ENCODE measurements at places on chromosomes 16 and 17.

DNA sequence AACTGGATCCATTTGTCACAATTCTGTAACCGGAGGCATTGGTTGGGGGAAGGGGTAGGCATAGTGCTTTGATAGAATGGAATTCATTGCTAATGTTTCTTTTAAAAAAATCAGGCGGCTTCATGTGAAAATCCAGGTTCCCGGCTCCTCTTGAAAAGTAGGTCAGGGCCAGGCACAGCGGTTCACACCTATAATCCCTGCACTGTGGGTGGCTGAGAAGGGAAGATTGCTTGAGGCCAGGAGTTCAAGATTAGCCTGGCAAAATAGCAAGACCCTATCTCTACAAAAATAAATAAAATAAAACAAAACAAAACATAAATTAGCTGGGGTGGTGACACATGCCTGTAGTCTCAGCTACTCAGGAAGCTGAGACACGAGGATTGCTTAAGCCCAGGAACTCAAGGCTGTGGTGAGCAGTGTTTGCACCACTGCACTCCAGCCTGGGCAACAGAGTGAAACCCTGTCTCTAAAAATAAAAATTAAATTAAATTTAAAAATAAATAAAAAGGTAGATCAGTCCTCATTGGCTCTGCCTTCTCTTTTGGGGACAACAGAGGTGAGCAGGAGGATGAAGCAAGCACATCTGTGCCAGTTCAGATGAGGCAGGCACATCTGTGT is 466.5 kb downstream of the HS3ST4 start:
- no peak for DNase-seq

- no peak for DNase-seq
Observed at GRCh38 chr17:7897090-7897489, 8.5 kb downstream of the CHD3 start.

DNA sequence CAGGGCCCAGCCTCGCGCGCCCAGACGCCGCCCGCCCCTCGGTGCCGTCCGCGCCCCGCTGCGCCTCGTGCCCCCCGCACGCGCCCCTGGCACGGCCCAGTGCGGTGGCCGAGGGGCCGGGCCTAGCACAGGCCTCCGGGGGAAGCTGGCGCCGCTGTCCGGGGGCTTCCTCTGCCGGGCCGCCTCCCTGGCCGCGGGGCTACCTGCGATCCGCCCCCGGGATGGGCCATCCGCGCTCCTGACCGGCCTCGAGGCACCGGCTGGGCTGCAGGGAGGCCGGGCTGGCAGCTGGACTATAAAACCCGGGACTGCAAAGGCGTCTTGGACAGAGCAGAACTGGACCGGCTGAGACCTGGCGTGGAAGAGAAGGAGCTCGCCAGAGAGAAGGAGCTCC is 783 bp downstream of the BHLHA9 start:
- DNase-seq, result no peak

DNA sequence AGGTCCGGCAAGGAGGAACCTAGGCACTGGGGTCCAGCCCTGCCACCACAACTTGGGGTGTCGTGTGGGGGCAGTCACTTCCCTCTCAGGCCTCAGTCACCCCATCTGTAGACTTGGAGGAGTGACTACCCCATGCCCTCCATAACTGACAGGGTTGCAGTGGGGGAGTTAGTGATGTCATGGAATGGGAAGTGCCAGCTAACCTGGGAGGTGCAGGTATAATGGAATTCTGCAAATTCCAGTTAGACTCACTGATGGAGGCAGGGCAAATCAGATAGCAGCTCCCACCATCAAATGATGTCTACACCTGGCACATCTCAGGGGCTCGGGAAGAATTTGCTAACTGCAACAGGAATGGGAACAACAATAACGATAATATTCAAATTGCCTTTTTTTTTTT is 72.9 kb downstream of the CNGB1 start:
- no peak for DNase-seq

- DNase-seq, result no peak
Observed at GRCh38 chr17:56679115-56679776, 85.7 kb downstream of the NOG start.

DNA sequence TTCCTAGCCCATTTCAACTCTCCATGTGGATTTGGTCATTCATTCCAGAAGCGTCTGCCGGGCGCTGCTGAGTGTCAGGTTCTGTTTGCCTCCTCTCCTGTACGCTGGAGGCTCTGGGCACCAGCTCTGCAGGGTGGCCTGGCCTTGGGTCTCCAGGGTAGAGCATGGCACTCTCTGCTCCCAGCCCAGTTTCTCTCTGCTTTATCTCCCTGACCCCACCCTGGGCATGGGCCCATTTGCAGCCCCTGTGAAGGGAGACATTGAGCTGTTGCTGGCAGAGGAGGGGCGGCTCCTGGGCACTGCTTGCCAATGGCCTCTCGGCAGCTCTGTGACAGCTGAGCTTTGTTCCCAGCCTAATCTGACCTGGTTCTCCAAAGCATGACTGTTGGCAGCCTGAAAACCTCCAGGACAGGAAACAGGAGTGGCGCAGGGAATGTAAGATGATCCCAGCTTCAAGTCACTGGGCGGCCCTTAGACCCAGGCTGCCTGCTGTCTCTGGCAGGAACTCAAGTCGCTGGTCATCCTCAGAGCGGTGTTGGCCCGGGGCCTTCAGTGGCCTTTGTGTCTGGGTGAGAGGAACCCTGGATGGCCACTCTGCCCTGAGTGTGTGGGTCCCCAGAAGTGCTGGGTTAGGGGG is 146.8 kb downstream of the SEC14L1 start:
- DNase-seq, result no peak

DNA sequence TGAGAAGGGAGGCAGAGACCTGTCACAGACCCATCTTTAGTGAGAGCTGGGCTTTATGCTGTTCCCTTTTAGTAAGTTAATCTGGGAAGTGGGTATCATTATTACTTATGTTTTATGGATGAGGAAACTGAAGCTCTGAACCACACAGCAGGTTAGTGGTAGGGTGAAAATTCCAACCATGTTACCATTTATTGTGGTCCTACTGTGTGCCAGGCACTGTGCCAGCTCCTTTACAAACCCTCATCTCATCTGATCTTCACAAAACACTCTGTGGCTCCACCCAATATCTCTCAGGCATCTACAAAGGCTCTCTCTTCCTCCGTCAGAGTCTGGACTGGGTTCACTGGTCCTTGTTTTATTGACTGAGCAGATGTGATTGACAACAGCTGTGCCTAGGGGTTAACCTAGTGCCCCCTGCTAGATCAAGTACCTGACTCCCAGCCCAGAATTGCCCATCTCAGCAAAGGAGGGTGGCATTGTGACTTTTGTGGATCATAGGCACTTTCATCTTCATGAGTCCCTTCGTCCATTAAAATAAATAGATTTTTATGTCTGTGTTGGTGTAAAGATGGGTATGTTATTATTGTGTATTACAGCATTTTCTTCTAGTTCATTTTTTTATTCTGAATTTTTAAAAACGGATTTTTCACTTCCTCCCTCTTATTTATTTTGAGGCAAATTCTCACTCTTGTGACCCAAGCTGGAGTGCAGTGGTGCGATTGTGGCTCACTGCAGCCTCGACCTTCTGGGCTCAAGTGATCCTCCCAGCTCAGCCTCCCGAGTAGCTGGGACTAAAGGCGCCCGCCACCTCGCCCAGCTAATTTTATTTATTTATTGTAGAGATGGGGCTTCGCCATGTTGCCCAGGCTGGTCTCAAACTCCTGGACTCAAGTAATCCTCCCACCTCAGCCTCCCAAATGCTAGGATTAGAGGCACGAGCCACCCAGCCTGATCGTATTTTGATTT is 3.1 kb downstream of the TGFB1I1 start:
- DNase-seq, result no peak

GRCh38 chr17:76772842-76773525 is 35.1 kb downstream of the MFSD11 start:
- peak; percentile 96 for DNase-seq

- DNase-seq, result no peak
Observed at GRCh38 chr17:49020609-49021008, 23.4 kb downstream of the IGF2BP1 start.

DNA sequence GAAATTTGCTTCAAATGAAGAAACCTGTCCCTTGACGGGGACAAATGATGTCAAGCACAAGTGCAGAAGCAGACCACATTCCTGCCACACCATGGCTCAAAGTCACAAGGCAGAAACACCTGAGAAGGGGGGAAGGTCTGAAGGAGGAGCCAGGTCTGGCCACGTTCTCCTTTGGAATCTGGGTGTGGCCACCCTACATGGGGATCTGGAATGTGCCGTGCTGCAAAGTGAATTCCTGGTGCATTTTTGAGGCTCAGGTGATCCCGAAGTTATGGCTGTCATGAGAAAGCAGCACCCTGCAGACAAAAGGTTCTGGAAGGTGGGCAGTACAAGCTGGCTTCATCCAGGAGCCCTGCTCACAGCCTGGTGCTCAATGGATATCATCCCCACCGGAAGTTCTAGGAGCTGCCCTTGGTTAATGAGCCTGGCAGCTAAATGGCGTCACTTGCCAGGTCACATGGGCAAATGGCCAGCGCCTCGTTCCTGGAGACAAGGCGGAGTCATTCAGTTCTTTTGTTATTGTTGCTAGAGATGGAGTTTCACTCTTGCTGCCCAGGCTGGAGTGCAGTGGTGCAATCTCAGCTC is 20.1 kb upstream of the ADCY9 start:
- no peak for DNase-seq

DNA sequence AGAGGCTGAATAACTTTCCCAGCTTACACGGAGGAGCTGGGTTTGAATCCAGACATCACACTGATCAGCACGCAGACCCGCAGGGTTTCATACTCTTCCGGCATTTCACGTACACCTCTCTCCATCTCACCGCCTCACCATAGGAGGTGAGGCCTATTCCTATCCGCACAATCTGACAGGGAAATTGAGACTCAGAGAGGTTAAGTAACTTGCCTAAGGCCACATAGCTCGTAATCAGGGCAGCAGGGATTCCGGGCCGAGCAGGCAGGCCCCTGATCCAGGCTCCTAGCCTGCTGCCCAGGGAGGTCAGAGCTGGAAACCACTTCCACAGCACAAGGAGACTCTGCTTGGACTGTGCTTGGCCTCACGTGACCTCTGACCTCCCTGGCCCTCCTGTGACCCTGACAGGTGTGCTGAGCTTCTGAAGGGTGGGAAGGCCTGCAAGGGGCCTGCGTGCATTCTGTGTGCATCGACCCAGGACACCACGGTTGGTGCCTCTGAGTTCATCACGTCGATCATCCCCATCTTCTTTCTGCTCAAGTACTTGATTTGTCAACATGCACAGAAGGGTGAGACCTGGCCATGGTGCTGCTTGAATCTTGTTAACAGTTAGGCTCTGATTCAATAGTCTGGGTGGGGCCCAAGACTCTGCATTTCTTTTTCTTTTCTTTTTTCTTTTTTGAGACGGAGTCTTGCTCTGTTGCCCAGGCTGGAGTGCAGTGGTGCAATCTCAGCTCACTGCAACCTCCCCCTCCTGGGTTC is 4.7 kb downstream of the CEP295NL start:
- no peak for DNase-seq

- DNase-seq, result no peak
Observed at GRCh38 chr17:66994930-66995535, 30.5 kb downstream of the CACNG4 start.

DNA sequence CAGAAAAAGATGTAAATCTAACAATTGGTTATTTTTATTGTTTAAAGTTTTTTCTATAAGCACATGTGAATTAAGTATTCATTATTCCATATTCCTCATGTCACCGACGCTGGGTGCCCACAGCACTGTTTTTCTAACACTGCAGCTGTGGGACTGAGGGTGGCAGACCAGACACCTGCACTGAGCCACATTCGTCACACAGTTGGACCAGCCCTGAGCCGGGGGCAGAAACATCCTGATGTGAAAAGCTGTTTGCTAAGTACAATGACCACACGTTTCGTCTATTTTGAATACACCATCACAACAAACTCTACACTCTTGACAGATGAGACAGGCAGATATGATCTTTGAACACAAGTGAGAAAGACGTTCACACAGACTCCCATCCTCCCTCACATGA is 749.5 kb downstream of the KCNJ18 start:
- DNase-seq, result no peak

DNA sequence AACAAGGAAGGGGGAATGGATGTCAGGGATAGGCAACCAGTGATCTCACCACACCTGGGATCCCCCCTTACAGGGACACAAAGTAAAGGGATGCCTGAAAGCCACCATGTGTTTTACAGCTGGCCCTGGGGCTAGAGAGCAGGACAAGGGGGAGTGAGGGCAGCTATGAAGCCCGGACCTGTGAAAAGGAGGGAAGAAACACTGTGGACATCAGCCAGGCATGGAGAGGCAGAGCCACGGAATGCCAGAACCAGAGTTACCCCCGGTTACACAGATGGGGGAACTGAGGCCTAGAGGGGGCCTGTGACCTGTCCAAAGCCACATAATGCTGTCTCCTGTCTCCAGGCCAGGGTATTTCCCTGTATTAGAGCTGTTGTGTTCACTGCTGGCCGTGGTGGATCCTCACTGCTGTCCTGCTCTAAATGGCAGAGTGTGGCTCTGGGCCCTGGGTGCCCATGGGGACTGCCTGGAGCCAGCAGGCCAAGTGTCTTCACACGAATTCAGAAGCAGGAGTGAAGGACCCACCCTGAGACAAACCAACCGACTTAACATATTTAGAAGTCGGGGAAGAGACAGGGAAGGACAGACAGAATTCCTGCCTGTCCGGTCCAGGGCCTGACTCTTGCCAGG is 29.7 kb upstream of the ITGA3 start:
- no peak for DNase-seq

GRCh38 chr16:21526923-21527807 is 72.2 kb upstream of the METTL9 start:
- no peak for DNase-seq

- DNase-seq, result peak; percentile 92
Observed at GRCh38 chr16:30949650-30950515, 1.0 kb downstream of the ORAI3 start.

DNA sequence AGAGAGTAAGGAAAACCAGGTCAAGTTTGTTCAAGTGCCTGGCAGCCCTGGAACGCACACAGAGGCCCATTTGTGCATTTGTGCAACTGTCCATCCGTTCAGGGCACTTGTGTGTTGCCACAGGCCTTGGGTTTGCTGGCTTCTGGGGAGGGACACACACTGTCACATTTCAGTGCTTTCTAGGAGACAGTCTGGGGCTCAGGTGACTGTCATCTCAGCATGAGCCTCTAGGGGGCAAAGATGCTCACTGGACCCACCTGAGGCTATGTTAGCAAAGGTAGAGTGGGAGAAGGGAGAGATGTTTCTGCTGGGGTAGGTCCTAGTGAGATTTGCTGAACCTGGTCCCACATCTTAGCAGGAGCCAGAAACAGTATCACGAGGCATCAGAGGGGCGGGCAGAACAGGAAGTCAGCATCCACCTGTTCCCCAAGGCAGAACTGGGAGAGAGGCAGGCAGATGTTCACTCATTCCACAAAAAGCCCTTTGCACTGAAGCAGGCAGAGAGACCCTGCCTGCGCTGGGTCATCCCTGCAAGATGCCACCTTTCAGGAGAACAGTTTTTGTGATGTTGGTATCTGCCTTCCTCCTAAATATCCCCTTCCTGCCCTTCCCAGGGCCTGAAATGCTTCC is 48.5 kb downstream of the RAI1 start:
- no peak for DNase-seq

- DNase-seq, result no peak
Observed at GRCh38 chr16:51416926-51417325, 265.9 kb upstream of the SALL1 start.

DNA sequence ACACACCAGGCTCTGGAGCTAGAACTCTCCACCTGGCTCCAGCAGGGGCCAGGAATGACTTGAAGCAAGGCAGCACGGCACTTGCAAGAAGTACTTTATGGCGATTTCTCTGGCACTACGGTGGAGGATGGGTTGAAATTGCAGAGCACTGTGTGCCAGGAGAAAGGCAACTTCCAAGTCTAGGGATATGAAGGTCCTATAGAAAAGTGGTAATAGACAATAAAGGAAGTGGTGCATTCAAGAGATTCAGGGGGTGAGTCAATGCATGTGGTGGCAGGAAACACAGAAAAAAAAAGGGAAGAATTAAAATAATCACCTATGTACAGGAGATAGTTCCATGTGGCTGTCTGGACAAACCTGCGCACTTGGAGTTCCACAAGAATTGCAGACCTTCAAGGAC is 240.3 kb upstream of the DYNLRB2 start:
- no peak for DNase-seq

All from MV-4-11 (cell line).